ENCODE measurements at places on chromosomes 7 and 10. TPM values are rescaled to one million over a fixed set of nuclear protein-coding genes. Genes with fewer than 3 reads are reported as not detected.

DNA sequence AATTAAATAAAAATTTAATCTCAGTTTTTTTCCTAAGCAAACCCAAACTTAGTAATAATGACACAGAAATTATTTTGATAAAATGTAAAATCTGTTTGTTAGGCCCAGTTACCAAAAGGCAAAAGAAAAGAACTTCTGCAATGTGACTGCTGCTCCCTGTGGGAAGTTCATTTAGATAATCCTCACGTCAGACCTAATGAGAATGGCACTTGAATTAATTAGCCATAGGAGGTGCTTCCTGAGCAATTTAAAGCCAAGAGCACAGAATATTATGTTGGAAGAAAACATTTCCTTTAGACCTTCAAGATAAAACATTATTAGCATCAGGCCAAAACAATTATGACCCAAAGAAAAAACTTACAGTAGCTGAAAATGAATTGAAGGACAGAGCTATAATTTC lies 19.4 kb downstream of the SPAM1 start:
- DNase-seq, result no peak

- no peak for DNase-seq
Observed at GRCh38 chr7:118496138-118496644, 271.7 kb downstream of the ANKRD7 start.

DNA sequence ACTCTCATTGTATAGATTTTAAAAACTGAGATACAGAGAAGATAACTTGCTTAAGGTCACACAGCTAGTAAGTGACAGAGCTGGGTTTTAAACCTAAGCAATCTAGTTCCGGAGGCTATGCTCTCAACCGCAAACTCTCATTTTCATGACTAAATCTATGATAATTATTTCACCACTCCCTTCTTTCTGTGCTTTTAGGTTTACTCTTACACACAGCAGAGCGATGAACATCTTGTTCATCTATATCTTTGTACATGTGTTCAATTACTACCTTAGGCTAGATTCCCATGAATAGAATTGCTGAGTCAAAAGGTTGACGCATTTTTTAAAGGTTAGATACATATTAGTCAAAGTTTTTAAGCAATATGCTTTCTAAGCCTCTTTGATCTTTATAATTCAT lies 154.8 kb downstream of the CHN2 start:
- no peak for DNase-seq

DNA sequence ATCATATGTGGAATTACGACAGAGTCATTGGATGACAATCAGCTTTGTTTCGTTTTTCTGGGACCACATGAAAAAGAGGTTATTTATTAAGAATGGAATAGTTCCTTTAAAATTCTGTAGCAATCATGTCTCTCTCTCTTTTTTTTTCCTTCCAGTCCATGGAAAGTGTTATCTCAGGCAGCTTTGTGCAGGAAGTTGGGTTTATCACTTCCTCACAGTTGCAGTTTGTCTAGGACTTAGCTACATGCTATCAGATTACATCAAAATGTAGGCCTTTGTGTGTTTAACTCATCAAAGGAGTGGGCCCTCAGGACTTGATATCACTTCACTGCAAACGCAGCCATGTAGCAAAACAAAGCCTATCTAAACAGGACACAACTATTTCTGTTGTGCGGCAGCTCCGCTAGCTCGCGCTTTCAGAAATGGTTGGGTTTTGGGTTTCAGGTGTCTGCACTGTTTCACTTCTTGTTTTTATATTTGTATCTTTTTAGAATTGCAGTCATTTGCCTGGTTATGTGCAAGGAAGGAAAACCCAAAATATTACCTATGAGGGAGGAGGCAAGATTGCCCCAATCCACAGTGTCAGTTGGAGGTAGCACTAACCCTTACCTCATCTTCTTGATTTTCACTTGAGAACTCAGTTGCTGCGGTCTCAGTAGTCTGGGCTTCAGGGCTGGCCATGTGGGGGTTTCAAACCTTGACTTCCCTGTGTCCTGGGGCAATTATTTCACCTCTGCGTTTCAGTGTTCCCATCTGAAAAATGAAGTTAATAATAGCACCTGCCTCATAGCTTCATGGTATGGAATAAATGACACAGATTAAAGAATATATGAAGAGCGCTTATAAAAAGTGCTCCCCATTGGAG lies 66.7 kb downstream of the HHEX start:
- no peak for DNase-seq

CCAR1 gene
- total RNA-seq, result 147 TPM

GRCh38 chr10:93006435-93007039 lies 54.1 kb upstream of the CYP26C1 start:
- DNase-seq, result no peak

DKK1 gene
- total RNA-seq, result not detected

DNA sequence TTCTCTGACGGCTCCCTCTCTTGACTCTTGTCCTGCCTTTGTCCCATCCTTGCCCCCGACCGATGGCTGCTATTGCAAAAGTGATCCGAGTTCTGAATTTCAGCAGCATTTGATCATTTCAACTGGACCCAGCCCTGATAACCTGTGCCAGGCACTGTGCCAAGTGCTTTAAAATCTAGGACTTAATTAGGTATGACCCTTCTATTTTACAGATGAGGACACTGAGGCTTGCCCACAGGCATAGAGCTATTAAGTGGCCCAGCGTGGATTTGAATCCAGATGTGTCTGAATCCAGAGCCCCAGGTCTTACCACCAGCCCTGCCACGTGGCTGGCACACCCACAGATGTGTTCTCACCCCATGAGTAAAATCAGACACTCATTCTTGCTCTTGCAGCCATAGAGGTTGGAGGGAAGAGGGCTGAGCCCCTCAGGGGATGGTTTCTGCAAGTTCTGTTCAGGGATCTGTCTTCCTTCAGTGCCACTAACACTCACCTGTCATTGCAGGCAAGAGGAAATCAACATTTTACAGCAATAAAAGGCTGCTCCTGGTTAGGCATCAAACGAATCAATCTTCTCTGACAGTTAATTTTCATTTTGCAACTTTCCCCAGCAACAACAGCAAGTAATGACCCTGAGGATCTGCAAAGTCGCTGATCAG lies 101.2 kb downstream of the GRID1 start:
- DNase-seq, result no peak

- DNase-seq, result no peak
Observed at GRCh38 chr10:35203745-35204144, 77.1 kb downstream of the CREM start.

GRCh38 chr10:114987995-114988394 lies 50.0 kb downstream of the TRUB1 start:
- DNase-seq, result no peak

GRCh38 chr10:48694371-48695030 lies 9.8 kb downstream of the WDFY4 start:
- DNase-seq, result no peak

- no peak for DNase-seq
Observed at GRCh38 chr7:122550545-122550944, 148.4 kb downstream of the RNF133 start.

GRCh38 chr7:122628651-122629411 lies 70.1 kb downstream of the RNF133 start:
- no peak for DNase-seq

- no peak for DNase-seq
Observed at GRCh38 chr10:103654925-103655324, 161.4 kb downstream of the NEURL1 start.

CD36 gene
- 4.6 TPM for total RNA-seq

ZEB1 gene
- 38.0 TPM for total RNA-seq

DNA sequence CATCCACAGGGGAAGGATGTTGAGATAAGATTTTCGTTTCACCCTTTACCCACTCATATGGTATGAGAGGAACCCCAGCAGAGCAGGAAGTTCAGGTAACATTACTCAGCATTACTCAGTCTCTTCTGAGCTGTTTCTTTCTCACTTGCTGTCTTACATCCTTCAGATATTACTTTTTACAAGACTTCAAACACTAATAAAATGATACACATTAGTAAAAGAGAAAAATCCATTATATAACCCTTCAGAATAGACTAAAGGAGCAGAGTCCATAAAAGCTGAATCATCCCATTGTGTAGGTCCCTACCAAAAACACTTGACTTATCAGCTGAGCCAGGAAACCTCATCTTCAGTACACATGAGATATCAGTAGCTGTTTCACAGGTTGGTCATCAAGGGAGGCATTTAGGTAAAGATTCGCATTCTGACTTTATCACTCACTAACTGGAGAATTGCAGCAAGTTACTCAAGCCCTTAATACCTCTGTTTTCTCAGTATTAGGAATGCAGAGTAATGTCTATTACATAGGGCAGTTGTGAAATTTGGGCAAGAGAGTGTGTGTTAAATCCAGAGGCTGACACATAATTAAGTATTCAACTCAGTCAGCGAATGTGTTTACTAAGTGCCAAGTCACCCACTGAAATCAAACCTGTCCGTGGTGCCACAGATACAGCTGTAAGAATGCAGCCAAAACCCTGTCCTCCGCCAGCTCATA lies 44.7 kb downstream of the KLF6 start:
- DNase-seq, result no peak

- DNase-seq, result peak; percentile 80
Observed at GRCh38 chr10:103712898-103713498, 142.4 kb downstream of the SH3PXD2A start.

MEST gene
- 2.7 TPM for total RNA-seq

DNA sequence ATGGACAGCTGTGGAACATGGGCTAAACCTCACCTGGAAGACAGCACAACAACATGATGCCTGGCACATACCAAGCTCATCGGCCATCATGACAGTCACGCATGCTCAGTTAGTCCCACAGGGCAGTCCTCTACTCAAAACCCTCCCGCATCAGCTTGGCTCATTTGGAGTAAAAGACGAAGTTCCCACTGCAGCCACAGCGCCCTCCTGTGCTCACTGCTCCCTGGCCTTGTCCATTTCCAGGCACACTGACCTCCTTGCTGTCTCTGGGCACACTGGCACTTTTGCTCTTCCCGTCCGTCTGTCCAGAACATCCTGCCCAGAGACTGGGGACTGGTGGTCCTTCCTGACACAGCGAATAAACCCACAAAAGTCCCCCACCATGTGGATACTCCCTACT lies 66.2 kb downstream of the LARP4B start:
- DNase-seq, result no peak

HOXA11 gene
- total RNA-seq, result not detected

- no peak for DNase-seq
Observed at GRCh38 chr7:134752006-134752760, 27.3 kb upstream of the CALD1 start.

DNA sequence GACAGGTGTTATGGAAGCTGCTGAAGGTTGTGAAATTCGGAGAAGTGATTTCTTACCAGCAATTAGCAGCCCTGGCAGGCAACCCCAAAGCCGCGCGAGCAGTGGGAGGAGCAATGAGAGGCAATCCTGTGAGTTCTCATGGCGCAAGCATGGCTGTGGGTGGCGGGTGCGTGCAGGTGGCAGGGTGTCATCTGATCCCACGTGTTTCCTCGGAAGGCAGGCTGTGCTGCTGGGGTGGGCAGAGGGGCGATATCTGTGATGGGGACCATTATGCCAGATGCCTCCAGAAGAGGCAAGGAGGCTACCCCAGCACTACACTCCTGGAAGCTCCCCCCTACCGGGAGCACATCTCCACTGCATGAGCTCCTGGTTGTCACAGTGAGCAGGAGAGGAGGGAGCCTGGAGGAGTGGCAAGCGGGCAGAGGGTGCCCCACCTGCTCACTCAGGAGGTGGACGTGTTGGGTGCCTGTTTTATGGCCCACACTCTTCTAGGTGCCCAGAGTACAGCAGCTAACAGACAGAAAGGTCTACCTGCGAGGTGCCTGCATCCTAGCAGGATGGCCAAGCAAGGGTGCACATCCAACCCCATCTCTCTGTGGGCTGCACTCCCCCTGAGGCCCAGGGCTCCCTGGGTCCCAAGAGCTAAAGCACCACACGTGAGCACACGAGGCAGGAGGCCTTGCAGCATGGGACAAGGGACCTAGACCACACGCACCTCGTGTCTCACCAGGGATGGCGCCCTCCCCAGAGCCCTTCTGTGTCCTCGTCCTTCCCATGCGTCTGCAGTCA lies 204.7 kb downstream of the EBF3 start:
- DNase-seq, result no peak

SHTN1 gene
- 0.38 TPM for total RNA-seq

GRCh38 chr7:147646568-147646967 lies 944.0 kb upstream of the C7orf33 start:
- no peak for DNase-seq

DNA sequence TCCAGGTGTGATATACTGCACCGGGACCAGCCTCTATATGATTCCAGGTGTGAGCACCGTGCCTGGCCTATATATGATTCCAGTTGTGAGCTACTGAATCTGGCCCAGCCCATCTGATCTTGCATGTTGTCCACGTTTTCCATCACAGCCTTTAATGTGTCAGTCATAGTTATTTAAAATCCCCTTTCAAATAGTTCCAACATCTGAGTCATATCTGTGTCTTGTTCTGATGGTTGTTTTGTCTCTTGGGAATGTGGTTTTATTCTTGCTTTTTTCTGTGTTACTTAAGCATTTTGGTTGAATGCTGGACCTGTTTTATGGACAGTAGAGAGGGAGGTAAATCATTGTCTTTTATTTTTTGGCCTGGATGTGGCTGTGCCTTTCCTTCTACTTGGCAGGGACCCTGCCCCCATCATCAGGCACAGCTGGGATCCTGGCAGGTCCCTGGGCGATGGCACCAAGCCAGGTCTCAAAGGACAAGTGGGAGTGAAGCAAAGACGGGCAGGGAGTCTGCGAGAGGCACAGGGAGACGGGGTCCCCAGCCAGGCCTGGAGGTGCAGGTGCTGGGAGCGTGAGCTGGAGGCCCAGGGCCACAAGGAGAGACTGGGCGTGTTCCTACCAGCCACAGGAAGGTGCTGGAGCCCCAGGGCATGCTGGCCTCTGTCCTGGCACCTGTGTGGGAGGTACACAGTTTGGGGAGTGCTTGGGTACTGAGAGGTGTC lies 94.7 kb downstream of the DYNC2I1 start:
- no peak for DNase-seq

AKR1D1 gene
- not detected for total RNA-seq

CAMK2B gene
- 0.90 TPM for total RNA-seq

SPDYE2 gene
- total RNA-seq, result not detected

GRCh38 chr10:47078393-47079203 lies 167.4 kb downstream of the PTPN20 start:
- DNase-seq, result no peak

GRCh38 chr10:10952800-10953199 lies 64.9 kb upstream of the CELF2 start:
- no peak for DNase-seq

DNA sequence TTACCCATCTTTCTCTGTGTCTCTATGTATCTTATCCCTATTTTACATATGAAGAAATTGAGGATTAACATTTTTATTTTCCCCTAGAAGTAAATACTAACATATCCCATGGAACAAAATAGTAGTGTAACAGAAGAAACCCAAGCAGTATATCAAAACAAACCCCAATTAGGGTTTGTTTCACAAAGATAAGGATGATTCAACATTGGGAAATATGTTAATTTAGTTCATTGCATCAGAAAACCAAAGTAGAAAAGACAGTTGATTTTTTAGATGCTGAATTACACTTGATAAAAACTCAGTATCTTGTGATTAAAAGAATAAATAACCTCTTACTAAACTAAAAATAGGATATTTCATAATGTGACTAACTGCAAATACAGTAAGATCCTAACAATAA lies 87.8 kb downstream of the GLCCI1 start:
- no peak for DNase-seq

SLC12A9 gene
- 24.7 TPM for total RNA-seq

- no peak for DNase-seq
Observed at GRCh38 chr7:113657603-113658002, 261.2 kb downstream of the PPP1R3A start.

SEMA3E gene
- total RNA-seq, result not detected

All from CD8-positive, alpha-beta memory T cell (primary cell).